ENCODE measurements at places on chromosomes 16 and 17.

DNA sequence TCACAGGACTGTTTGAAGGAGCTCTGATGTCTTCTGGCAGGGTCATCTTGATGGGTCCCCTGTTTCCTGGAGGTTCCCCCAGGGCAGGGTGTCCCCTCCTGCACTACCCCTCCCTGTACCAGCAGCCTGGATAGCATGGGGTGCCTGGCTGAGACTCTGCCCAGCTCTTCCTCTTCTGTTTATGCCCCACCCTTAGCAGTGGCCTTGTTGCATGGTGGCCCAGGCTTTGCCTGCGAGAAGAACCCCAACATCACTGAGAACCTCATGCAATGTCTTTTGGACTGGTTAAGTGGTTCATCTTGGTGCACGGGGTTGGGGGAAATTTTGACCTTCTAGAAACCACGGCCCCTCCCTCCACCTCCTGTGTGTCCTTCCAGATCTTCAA, 121.8 kb downstream of the IRX3 start:
- no peak for DNase-seq

- DNase-seq, result no peak
Measured at GRCh38 chr17:32445497-32445896, 1.2 kb downstream of the PSMD11 start.

DNA sequence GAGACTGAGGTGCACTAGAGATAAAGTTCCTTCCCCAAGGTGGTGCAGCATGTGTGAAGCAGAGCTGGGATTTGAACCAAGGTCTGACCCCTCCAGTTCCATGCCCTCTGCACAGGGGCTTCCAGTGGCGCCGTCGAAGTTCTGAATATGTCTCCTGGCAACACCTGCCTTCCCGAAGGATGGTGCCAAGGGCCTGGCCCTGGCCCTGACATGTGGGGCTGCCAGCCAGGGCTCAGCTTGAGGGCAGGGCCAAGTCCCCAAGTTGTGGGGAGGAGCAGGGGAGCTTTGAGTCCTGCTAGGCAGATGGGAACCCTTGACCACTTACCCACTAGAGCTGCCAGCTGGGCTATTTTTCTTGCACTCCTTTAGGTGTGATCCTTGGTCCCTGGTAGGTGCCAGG, 56.4 kb downstream of the NKD1 start:
- DNase-seq, result no peak

DNA sequence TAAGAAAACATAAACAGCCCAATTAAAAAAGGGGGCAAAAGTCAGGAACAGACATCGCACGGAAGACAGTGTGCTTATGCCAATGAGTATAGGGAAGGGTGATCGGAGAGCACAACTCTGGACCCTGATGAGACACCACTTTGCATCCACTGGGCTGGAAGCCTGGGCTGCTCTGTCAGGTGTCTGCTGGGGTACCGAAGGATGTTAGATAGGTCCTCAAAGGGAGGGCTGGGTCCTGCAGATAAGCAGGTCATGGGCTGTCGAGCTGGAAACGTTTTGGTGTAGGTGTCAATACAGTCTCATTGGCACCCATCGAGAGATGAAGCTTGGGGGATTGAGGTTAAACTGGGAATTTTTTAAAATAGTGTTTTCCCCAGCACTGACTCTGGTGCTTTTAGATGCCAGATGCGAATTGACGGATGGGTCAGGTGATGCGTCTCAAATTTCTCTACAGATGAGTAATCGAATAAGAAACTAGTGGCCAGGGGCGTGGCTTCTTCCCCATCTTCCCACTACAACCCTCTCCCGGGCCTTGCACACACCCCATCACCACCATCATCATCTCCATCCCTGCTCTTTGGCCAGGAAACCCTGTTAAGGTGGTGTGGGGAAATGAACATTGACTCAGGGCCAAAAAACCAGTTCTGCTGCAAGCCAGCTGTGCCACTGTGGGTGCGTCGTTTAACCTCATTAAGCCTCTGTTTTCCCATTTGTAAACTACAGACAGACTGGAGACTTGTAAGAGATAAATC, 47.8 kb upstream of the IRF8 start:
- no peak for DNase-seq

DNA sequence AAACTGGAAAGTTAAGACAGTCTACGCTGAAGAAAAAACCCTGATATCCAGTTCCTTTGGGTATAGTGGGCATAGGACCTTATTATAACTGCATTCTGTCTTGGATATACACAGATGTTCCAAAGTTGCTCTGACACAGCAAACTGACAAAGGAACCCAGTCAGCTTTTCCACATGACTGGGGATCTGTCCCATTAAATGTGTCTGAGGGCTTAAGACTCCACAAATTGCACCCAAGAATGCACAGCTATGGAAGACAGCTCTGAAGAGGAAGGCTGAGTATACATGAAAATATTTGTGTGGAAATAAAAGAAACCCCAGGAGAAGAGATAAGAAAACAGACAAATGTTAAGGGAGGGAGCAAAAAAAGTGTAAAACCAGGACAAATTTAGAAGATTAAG, 114.1 kb downstream of the SPAG9 start:
- peak; percentile 61 for DNase-seq

GRCh38 chr17:44346064-44346844, 1.2 kb downstream of the GRN start:
- DNase-seq, result no peak

DNA sequence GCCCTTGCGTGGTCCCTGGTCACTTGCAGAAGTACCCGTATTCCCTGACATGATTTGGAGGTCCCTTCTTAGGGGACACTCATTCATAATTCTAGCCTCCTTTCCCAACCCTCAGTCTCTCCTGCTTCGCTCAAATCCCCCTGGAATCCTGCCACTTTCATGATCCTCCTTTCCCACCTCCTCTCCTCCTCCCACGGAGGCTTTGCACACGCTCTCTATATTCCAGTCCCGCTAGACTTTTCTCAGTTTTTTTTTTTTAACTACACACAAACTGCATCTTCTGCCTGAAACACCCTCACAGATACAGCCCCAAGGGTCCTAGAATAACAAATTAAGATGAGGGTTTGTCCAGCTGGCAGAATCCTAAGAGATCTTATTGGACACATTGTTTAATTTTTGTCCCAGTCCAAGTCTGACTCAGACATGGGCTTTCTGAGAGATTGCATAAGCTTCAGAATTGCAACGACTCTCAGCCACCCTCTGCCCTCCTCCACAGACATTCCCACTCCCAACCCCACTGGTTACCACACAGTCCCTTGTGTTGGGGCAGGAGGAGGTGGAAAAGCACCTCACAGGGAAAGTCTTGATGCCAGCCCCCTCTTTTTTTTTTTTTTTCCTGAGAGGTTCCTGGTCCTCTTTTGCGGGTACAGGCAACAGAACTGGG, 739.5 kb upstream of the EEF2KMT start:
- DNase-seq, result no peak

DNA sequence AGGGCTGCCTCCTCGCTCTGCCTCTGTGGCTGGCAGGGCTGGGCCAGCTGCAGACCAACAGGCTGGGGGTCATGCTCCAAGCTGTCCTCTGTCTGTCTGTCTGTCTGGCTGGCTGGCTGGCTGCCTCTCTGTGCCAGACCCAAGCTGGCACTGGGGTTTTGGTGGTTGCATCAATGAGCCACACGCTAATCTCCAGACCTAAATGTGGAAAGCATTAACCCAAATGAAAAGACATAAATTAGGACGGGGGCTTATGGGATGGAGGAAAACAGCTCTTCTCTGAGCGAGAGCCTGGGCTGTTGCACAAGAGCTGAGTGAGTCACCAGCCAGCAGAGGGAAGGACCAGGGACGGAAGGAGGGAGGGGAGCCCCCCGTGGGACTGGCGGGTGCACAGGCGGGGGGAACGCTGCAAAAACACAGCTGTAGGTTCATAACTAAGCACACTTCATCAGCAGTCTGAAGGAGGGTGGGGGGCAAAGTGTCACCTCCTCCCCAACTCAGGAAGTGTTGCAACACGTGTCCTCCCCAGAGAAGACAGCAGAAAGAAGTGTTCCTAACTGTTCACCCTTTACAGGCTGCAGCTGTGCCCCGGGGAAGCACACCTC, 83.4 kb downstream of the GAS7 start:
- no peak for DNase-seq

GRCh38 chr17:56948491-56948890, 12.4 kb downstream of the COIL start:
- DNase-seq, result no peak

DNA sequence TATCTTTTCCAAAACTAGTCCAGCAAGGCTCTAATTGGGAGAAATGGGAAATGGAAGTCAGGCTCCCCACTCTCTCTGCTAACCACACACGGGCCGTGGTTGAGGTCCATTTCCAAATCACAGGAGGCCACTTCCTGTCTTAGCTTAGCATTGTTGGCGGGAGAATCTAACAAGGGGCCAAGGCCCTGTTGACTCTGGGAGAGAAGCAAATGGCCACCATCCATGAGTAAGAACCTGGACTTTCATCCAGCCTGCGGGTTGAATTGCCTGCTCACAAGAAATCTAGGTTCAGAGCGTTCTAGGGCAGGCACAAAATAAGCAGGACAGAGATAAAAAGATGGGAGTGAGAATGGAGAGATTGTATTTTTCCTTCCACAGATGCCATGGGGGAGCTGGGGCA, 5.7 kb downstream of the FAM20A start:
- DNase-seq, result peak; percentile 70

DNA sequence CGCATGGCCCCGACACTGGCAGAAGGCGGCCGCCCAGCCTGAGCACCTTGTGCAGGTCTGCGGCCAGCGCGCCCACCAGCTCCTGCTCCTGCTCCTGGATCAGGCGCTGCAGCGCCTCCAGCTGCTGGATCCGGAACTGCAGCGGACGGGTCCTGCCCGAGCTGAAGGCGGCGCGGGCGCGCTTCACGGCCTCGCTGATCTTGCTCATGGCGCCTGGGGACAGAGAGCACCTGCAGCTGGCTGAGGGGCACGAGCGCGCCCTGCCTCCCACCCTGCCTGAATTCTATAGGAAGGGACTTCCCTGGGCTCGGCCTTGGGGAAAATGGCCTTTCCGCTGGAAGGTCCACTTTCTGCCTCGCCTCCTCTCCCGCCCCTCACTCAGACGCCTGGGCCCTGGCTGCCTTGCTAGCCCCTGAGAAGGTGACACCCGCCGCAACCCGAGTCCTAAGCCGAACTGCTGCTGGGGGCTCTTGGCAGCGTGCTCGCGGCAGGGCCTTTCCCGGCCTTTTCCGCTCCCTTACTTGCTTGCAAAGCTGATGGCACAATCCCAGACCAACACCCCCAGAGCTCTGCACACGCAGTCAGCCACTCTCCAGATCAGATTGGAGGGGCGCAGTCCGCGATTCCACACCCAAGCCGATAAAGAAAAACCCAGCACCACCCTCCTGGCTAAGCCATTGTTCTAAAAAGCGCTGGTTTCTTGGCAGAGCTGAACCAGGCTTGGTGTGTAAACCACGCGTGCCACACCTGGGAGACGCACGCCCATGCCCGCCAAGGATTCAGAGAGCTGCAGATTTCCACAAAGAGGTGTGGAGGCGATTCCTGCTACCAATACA, 3.0 kb downstream of the ALDH3A1 start:
- peak; percentile 80 for DNase-seq

GRCh38 chr17:8046929-8047768, 8.3 kb downstream of the ALOX15B start:
- no peak for DNase-seq

DNA sequence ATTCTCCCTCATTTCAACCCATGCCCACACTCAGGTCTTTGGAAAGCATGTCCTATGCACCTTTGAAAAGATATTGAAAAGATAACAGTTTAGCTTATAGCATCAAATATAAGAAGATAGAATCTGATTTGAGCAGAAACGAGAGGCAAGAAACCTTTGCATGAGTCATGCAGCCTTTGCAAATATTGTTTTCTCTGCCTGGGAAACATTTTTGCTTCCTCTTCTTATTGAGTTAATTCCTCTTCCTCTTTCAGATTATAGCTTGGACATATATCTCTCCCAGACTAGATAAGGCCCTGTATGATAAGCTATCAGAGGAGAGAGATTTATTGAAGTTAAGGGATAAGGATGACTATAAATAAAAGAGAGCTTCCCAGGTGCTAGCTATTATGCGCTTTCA, 46.1 kb upstream of the KCNJ2 start:
- no peak for DNase-seq

- peak; percentile 90 for DNase-seq
Measured at GRCh38 chr16:67170168-67170948, at the start of gene NOL3. Gene NOL3 (plus strand): TSS chr16:67170538.

DNA sequence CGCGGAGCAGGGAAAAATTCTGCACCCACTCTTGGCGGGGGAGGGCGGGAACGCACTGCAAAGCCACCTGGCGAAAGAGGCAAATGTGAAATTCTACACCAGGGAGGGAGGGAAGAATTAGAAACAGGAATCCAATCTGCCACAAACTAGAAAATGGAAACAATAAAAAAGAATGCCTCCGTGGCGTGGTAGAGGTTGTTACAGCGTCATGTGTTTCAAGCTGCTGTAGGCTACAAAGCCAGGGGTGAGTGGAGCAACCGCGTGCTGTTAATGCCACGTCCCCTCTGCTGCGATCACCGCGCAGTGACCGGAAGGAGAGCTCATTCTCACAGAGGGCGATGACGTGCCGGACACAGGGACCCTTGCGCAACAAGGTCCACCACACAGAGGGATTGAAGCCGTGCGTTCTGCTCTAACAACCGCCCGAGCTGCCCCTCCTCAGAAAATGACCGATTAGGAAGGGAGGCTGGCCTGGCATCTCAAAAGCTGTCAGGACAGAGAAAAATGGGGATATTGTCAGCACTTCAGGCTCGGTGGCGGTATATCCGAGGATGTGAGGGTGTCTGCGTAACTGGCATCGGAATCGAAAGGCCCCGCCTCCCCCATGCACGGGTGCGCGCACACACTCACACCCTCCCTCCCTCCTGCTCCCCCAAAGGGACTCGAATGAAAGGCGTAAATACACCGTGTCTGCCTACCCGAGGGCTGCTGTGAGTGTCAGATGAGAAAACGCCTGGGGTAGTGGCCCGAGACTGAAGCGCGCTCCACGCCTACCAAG, 70.8 kb upstream of the TNRC6C start:
- peak; percentile 65 for DNase-seq

DNA sequence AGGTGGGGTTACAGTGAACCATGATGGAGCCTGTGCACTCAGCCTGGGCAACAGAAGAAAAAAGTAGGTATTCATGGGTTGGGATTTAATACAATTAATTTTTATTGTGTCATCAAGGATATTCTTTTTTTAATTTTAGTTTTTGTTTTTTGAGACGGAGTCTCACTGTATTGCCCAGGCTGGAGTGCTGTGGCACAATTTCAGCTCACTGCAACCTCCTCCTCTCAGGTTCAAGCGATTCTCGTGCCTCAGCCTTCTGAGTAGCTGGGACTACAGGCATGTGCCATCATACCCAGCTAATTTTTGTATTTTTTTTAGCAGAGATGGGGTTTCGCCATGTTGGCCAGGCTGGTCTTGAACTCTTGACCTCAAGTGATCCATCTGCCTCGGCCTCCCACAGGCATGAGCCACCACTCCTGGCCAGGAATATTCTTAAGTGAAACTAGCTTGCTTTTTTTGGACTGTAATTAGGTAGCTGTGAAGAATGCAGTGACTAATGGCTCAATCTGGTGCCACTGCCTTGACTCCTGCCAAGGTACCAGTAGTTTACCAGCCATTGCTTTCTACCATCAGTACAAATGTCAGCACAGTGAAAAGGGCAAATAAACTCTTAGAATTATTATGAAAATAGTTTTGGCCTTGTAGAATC, 4.8 kb downstream of the PPM1D start:
- no peak for DNase-seq

GRCh38 chr16:82257990-82258389, 88.0 kb upstream of the MPHOSPH6 start:
- DNase-seq, result no peak

GRCh38 chr16:17145029-17145428, 325.7 kb downstream of the XYLT1 start:
- no peak for DNase-seq
